Daoy (cell line): ENCODE measurements at places on chromosomes 13 and 19.

GRCh38 chr13:19632915-19633478 lies 462 bp upstream of the MPHOSPH8 start:
- no peak for DNase-seq

GRCh38 chr13:27643334-27644132 lies 21.8 kb downstream of the POLR1D start:
- DNase-seq, result no peak

GRCh38 chr13:70390064-70390463 lies 281.8 kb upstream of the KLHL1 start:
- no peak for DNase-seq

DNA sequence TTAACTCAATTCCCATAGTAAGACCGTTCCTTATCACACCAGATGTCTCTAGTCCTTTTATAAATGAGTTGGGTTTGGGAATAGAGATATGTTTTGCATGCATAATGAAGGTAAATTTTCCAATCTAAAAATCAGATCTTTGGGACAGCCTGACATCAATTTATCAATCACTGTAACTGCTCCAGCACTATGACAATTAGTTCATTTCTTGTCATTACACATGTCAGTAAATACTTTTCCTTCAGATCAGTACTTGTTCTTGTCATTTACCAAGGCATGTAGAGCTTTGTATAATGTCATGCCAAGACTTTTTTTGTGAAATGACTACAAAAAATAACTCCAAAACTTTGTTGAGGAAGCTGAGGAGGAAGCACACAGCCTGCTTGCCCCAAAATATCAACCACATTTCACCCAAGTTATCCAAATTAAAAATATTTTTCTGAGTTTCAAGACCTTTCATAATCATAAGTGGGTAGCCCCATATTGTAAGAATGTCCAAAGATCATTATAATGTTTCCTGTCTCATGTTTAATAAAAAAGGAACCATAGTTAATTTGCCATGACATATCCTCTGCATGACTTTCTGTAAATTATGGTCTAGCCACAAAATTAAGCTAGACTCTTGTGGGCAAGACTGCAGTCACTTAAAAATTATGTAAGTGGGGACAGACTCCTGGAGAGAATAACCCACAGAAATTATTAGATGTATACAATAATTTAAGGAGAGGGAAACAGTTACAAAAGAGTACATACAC lies 586.8 kb downstream of the TBC1D4 start:
- no peak for DNase-seq

DNA sequence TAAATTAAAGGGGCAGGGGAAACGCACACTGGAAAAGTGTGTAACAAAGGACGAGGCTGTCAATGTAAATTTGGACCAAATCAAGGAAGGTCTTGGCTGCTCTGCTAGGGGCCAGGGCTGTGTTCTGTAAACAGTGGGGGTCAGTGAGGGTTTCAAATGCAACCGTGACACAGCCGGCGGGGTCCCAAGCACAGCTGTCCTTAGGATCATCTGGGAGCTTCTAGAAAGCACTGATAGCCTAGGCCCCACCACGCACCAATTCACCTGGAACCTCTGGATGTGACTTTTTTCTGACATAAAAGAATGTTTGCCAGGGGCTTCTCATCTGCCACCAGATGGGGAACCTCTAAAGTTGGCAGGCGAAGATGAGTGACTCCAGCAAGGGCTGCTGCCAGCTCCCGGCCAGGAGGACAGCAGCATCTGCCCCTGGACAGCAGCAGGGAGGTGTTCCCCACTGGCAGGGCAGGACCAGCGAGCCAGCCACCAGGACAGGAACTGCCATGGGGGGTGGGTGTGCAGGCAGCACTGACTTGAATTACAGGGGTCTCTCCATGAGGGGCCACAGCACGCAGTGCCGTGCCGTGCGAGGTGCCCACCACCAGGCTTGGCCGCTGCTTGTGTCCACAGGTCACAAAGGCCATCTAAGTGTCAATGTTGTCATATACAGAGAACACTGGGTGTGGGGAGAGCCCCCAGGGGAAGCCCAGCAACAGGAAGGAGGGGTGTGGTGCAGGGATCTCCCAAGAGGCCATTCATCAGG lies 87.5 kb downstream of the SOX1 start:
- DNase-seq, result no peak

- peak; percentile 20 for DNase-seq
Observed at GRCh38 chr19:56253737-56254136, 18.8 kb upstream of the EDDM13 start.

DNA sequence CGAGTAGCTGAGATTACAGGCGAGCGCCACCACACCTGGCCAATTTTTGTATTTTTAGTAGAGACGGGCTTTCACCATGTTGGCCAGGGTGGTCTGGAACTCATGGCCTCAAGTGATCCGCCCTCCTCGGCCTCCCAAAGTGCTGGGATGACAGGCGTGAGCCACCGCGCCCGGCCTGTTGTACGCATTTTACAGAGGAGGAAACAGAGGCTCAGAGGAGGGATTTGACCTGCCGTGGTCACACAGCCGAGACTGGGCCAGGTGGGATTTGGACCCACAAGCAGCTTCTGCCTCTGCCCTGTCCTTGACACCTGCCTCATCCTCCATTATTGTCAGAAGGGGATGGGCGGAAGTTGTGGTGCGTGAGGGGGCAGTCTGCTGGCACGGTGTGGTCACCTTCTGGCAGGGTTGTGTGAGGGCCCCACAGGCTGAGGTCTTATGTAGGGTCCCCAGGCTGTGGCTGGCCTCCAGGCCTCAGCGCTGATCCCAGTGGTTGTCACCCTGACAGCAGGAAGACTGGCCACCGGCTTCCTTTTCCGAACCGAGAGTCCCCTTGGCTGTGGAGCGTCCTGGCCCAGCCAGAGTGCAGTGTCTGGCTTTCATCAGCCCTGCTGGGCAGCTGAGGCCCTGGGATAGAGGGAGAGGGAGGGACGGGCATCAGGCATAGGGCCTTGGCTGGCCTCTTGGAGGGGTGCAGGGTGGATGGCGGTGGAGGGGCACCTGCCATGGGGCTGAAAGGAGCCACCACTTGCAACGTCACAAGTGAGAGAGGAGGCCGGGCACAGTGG lies 20.3 kb downstream of the NFIC start:
- DNase-seq, result no peak

DNA sequence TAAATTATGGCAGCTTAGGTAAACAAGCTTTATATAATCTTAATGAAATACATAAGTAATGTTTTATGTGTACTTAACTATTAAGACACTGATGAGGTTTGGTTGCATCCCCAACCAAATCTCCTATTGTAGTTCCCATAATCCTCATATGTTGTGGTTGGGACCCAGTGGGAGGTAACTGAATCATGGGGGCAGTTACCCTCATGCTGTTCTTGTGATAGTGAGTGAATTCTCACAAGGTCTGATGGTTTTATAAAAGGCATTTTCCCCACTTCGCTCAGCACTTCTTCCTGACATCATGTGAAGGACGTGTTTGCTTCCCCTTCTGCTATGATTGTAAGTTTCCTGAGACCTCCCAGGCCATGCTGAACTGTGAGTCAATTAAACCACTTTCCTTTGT lies 212.7 kb downstream of the DIAPH3 start:
- peak; percentile 4 for DNase-seq

GRCh38 chr13:24308068-24308445 lies 1.3 kb upstream of the C1QTNF9 start:
- no peak for DNase-seq

DNA sequence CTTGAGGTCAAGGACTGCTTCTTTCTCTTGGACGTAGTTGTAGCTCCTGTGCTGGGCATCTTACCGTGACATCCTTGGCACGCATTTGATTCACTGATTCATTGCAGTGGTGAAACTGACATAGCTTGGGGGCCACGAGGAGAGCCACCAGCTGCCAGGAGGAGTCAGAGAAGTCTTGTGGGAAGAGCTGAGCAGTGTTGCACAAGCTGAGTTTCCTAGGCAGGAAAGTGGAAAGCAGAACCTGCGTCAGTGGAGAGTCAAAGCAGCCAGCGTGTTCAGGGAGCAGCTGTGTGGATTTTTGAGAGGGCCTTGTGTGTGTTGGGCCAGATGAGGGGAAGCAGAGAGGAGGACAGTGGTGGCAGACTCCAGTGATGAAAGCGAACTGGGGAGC lies 5.3 kb upstream of the GPR183 start:
- peak; percentile 62 for DNase-seq

- peak; percentile 56 for DNase-seq
Observed at GRCh38 chr13:31476266-31476665, 263.1 kb upstream of the RXFP2 start.

DNA sequence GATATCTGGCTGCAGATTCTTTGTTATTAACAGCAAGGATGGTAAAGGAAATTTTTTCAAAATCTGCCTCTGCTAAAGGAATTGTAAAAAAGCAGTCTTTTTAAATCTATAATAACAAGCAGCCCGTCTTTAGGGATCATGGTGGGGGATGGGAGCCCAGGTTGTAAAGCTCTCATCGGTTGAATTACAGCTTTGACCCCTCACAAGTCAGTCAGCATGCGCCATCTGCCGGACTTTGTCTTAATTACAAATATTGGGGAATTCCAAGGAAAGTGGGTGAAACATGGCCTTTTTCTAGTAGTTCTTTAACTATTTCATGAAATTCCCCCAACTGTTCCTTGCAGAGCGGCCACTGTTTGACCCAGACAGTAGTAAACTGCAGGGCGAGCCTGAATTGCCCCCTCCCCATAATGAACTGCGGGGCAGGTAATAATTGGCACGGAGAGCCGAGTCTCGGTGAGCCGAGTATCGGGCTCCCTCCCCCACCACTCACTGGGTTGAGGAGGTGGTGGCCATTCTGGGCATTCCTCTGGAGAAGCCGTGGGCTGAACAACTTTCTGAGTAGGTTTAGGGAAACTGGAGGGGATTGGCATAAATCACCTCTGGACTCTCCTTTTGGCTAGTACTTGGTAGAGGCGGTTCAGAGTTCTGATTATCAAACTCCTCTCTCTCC lies 11.6 kb downstream of the ZNF578 start:
- DNase-seq, result peak; percentile 29

- DNase-seq, result peak; percentile 96
Observed at GRCh38 chr19:58575183-58576041, 2.3 kb upstream of the MZF1 start.

GRCh38 chr13:31198519-31198918 lies 1.3 kb upstream of the B3GLCT start:
- no peak for DNase-seq

- peak; percentile 74 for DNase-seq
Observed at GRCh38 chr19:8396563-8397203, 6.5 kb downstream of the RAB11B start.

- peak; percentile 69 for DNase-seq
Observed at GRCh38 chr19:18596752-18597157, 8.2 kb downstream of the REX1BD start.

DNA sequence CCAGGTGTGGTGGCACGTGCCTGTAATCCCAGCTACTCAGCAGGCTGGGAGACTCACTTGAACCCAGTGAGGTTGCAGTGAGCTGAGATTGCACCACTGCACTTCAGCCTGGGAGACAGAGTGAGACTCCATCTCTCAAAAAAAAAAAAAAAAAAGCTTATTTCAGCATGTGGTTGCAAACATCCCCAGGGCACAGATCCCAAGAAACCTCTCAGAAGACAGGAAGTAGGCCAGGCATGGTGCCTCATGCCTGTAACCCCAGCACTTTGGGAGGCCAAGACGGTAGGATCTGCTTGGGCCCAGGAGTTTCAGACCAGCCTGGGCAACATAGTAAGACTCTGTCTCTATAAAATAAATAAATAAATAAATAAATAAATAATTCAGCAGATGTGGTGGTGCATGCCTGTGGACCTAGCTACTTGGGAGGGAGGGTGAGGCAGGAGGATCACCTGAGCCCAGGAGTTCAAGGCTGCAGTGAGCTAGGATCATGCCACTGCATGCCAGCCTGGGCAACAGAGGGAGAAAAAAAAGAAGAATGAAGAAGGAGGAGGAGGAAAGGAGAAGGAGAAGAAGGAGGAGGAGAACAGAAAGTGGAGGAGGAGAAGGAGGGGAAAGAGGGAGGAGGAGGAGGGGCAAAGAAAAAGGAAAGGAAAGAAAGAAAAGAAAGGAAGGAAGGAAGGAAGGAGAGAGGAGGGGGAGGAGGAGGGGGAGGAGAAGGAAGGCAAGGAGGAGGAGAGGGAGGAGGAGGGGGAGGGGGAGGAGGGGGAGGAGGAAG lies 4.3 kb upstream of the LRRC8E start:
- DNase-seq, result peak; percentile 58

DNA sequence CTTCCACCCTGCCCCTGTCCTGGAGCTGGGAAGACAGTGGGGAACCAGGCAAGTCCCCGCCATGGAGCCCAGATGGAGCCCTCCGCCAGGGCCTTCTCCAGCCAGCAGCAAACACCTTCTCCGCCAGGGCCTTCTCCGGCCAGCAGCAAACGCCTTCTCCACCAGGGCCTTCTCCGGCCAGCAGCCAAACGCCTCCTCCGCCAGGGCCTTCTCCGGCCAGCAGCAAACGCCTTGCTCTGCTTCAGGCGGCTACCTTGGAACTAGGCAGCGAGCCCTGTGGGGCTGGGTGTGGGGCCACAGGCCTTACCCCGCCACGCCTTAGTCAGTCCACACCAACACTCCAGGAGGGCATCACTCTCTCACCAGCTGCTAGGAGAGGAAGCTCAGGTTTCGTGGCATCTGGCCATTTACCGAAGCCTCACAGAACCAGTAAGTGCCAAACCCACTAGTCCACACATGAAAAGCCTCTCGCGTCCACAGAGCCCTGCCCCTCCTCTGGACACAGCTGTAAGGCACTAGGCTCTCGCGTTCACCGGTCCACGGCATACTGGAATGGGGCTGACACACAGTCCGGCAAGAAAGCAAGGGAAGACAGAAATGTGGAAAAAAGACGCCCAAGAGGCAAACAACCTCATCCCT lies 41.0 kb downstream of the MLLT1 start:
- DNase-seq, result peak; percentile 63

DNA sequence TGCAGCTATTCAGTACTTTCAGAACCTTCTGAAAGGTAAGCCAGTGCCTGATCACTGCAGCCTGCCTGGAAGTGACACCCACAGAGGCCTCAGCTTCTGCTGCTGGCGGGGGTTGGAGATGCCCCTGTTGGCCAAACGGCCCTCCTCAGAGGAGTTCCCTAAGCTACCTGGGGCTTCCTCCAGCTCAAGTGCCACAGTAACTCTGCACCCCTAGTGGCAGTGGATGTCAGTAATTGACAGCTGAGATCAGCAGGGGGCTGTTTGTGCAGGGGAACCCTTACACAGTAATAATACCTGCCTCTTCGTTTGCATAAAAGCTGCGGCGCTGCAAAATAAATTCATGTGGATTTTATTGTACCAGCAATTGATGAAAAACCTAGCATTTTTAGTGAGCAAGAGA lies 28.9 kb downstream of the TDRD12 start:
- DNase-seq, result no peak

- DNase-seq, result peak; percentile 93
Observed at GRCh38 chr19:46221981-46222610, 7.4 kb upstream of the IGFL1 start.

GRCh38 chr19:50710094-50710493 lies 9.5 kb downstream of the SHANK1 start:
- DNase-seq, result peak; percentile 54

- no peak for DNase-seq
Observed at GRCh38 chr13:20498659-20499058, 27.0 kb downstream of the CRYL1 start.
